ENCODE measurements at places on chromosomes 5 and 9.

GRCh38 chr9:1154739-1155138, 104.6 kb downstream of the DMRT2 start:
- DNase-seq, result no peak

- no peak for DNase-seq
Observed at GRCh38 chr9:1256178-1256577, 206.0 kb downstream of the DMRT2 start.

DNA sequence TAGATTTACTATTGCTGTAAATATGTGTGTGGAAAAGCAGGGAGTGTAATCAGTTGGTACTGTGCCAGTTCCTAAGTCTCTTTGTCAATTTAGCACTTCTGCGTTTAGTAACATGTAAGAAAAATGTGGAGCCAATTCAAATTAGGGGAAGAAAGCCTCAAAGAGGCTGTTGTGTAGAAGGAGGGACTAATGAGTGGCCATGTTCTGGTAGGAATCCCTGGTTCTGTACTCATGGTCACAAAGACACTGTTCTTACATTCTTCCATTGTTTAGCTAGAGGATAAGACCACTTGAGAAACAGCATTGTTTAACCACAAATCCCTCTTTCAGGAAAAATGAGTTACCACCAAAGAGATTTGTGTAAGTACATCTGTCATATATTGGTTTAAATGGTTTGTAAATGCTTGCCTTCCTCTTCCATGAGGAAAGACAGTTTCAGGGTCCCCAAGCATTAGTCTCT, 14.9 kb downstream of the ARHGEF28 start:
- no peak for DNase-seq

- no peak for DNase-seq
Observed at GRCh38 chr9:18821788-18822187, 211.2 kb downstream of the SAXO1 start.

GRCh38 chr5:1540166-1540565, 16.4 kb upstream of the LPCAT1 start:
- no peak for DNase-seq

DNA sequence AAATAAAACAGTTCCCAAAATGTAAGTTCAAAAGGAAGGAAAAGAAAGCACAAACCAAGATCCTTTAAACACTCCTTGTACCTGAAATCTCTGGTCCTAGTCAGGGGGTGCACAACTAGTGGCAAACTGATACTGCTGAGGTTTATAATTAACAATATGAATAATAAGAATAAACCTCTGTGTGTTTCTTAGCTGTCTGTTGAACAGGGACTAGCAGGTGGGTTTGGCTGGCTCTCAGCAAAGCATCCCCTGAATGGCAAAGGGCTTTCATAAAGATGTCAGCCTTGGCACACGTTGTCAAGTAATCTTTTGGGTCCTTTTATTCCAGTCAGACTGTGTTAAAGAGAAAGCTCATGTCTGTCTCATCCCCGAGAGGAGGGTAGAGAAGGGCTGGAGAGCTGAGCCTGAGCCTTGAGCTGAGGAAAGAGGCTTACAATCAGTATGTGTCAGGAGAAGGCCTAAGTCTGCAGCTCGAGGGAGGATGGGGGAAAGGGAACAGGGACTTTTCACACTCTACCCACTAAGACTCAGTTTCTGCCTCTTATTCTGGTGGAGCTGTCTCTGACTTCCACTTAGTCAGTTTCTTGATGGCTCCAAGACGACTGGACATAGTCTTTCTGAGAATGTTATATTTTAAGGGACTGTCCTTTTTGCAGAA, 123.0 kb downstream of the GALNT10 start:
- no peak for DNase-seq

GRCh38 chr9:16321461-16322119, 548.9 kb downstream of the BNC2 start:
- no peak for DNase-seq

DNA sequence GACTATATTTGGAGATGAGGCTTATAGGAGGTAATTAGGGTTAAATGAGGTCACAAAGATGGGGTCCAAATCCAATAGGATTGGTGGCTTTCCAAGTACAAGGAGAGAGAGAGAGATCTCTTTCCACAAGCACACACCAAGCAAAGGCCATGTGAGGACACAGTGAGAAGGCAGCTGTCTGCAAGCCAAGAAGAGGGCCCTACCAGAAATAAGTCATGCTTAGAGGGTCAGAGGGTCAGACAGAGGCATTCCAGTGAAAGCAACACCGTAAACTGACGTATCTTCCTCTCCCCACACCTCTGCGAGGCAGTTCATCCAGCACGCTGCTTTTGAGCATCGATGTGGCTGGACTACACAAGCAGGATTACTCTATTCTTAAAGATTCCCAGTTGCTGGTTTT, 87.9 kb downstream of the SLC1A3 start:
- no peak for DNase-seq

GRCh38 chr9:137201205-137201868, 796 bp upstream of the TPRN start:
- no peak for DNase-seq
